ENCODE measurements at places on chromosomes 3 and 15.
A peak's percentile ranks its signal among the peaks of the same experiment; 100 is the strongest.

DNA sequence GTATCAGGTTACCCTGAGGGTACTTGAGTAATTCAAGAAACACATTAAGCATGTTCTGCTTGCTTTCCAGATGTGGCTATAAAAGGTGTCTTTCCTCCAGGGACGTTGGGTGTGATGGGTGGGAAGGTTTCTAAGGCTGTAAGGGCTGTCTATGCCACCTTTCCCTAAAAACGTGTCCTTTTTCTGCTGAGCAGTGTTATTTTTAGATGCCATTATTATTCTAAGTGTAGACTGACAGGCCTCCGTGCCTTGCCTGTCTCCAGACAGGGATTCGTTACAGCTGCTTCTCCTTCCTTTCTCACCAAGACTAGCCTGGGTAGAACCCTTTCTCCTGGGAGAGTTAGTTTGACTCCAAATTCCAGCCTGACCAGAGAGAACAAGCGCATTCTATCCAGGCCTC lies 26.8 kb upstream of the RHO start:
- DNase-seq: no peak

DNA sequence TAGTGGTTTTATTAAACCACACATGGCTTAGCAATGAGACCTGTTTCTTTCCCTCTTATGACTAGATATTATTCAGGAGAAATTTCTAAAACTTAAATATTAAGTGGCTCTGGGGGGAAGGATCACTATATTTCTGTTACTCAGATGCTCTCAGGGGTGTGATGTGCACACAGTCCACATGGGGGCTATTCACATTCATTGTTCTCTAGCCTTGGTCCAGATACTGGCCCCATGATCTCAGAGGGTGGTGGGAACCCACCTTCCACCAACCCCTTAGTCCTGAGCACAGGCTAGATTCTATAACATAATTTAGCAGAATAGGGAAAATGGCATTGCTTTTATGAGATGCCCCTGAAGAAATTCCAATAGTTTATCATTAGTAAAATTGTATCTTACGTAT lies 149.0 kb upstream of the ST8SIA2 start:
- DNase-seq: no peak

GRCh38 chr15:72368325-72368724 lies 7.5 kb downstream of the HEXA start:
- no peak for DNase-seq

- peak; percentile 5 for DNase-seq
These were observed 2.9 kb downstream of the SEMA3F start for GRCh38 chr3:50157827-50158529.

DNA sequence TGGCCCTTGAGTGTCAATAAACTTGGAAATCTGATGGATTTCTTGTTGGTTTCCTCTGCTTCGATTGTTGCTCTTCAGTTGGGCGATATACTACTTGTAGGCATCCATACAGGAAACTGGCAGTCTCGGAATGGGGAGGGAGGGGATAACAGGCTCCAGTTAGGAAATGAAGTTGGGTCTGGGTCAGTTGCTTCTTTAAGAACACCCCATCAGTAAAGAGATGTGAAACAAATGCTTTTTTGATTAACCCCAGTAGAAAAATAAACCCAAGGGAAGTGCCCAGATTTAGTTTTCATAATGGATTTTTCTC lies 681 bp downstream of the CHMP2B start:
- DNase-seq: no peak

DNA sequence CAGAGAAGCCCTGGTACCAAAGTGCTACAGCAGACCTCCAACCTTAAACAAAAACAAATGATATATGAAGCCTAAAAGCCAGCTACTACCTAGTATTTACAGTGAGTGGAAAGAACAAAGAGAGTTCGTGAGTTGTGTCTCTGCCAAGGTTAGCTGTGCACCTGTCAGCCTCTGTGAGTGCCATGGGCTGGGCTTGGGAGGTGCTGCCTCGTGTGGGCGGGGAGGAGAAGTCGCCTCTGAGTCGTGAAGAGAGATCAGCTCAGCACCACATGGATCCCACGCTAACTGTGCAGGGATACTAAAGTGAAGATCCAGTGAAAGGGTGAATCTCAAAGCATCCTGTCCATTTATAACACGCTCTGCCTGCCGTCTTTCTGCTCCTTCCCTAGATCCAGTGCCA lies 101.9 kb downstream of the CHDH start:
- DNase-seq: no peak

GRCh38 chr3:127760361-127760760 lies 62.0 kb downstream of the MGLL start:
- peak; percentile 80 for DNase-seq

- DNase-seq: no peak
These were observed 79.2 kb downstream of the ABI3BP start for GRCh38 chr3:100913870-100914648.
